ENCODE measurements at places on chromosomes 3 and 15.

DNA sequence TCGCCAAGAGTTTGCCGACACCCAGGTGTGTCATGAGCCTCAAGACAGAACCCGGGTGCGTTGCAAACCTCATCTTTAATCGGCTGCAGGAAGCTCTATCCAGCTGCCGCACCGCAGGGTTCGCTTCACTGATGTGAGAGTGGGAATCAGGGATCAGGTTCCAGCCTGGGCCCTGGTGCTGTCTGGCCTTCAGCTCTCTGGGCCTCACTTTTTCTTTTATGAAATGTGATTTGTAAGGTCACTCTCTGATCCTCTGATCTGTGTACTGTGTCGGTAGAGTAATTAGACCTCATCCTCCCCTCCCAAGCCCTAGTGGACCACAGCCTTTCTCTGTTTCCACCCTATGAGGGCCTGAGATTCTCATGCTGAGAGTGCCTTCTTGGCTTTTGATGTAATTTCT is 202.8 kb upstream of the UBE2E1 start:
- no peak for DNase-seq

DNA sequence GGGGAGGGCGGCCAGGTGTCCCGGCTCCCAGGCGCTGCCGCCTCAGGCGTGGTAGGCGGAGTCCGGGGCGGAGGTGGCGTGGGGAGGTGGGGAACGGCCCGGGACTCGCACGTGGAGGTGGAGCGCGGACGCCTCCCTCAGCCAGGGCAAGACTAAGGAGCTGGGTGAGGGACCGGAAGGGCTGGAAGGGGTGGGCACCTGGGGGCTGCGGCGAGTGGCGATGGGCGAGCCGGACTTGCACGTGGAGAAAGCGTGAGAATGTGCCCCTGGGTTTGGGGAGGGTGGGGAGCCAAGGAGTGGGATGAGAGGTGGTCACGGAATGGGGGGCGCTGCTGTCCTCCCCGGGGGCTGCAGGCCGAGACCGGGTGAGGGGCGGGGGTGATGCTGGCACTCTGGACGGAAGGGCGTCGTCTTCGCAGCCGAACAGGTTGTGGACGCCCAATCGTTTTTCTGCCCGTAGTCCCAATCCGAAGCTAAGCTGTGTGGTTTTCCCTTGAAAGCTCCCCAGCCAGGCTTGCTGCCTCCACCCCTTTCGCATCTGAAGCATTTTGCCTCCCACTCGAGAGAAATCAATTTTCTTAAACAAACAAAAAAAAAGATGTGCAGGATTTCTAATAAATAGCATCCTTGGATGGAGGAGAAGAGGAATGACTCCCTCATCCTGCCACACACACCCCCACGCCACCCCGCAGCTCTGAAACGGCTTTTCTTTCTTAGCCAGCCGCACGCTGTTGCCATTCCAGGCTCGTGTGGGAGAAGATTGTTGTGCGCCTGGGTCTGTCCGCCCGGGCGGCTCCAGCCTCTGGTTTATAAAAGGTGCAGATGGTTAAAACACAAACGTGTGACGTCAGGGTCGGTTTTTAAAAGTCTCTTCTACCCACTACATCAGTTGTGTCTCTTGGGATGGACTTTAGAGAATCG is 62.5 kb upstream of the ANKRD28 start:
- DNase-seq: peak; percentile 70

DNA sequence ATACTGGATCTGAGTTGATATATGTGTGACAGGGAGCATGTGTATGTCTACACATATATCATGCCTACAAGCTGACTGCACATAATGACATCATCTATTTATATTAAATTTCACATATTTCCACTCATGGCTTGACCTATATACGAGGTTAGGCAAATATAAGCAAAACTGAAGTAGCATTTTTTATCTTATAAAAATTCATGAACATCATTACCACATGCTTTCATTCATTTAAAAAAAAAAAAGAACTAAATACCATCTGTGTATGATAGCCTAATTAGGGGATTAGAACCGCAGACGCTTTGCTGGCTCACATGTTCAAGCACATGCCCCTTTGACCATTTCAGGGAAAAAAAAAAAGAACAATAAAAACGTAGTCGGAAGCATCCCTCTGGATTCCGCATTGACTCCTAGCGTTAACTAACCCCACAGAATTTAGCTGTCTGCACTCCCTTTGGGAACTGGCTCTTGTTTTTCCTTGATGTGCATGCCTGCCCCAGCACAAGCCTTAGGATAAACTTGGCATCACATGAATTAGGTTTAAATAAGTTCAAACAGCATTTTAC is 888.4 kb downstream of the ROBO1 start:
- DNase-seq: no peak

- DNase-seq: peak; percentile 80
Observed at GRCh38 chr3:196611761-196612483, 27.6 kb upstream of the NRROS start.

DNA sequence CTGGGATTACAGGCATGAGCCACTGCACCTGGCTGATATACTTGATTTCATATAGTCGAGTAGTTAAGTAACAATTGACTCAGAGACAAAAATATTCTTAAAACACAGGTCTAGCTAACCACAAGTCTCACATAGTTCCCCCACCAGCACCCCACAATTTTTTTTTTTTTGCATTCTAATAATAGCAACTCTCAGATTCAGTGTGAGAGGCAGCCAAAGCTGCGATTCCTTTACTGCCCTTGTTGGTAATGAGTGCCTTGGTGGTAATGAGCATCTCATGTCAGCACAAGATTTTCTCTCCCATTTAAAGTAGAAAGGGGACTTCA is 72.5 kb downstream of the WWTR1 start:
- DNase-seq: no peak

GRCh38 chr3:123246866-123247265 is 45.1 kb downstream of the SEC22A start:
- DNase-seq: no peak
